ENCODE measurements at places on chromosomes 5 and 9. TPM values are rescaled to one million over a fixed set of nuclear protein-coding genes. Genes with fewer than 3 reads are reported as not detected.

GRCh38 chr5:90301248-90301647 lies 108.3 kb downstream of the CETN3 start:
- no peak for DNase-seq

ITK gene
- not detected for total RNA-seq

EIF4E1B gene
- not detected for total RNA-seq

DNAJB5 gene
- 2.1 TPM for total RNA-seq

DNA sequence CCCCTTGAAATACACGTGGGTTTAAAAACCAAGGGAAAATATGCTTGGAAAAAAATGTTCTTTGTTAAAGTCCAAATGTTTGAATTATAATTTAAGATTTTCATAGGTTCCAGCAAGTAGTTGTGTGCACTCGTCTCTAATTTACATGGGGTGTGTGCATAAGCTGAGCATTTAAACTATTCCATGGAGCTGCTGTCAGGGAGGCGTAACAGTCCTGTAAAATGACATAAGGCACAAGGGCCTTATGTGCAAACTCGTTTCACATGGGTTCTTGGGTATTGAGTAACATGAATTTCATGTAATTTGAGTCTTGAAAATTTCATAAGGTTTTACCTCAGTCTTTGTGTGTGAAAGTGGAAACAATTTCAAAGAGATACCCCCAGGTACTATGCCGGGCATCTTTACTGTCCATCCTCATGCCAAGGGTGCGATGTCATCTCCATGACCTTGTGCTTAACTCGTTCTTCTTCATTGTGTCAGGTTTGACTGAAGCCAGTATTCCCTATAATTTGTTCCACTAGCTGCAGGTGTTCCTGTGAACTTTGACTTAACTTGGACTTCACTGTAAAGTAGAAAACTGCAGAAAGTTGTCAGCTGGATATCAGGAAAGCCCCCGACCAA lies 359.3 kb downstream of the SH3GL2 start:
- no peak for DNase-seq

C1QTNF2 gene
- total RNA-seq, result 0.18 TPM

DNA sequence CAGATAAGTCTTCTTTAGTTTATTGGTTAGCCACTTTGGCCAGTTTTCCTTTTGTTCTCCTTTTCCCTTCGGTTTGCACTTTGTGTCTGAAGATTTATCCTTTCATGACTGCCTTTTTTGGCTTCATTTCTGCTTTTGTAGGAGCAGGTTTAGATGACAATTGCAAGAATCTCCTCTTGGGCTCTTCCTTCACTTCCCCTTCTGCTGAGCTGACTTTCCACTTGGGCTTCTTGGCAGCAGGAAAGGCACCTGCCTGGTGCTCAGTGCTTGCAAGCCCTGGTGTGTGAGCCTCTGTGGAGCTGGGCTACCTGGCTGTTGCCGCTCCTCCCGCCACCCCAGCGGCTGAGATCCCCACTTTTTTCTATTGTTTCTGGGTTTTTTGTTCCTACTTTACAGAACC lies 7.3 kb downstream of the CCDC112 start:
- DNase-seq, result no peak
